ENCODE measurements at places on chromosomes 12 and 14.

GRCh38 chr12:106551410-106551809 lies 31.4 kb upstream of the RFX4 start:
- DNase-seq, result no peak

DNA sequence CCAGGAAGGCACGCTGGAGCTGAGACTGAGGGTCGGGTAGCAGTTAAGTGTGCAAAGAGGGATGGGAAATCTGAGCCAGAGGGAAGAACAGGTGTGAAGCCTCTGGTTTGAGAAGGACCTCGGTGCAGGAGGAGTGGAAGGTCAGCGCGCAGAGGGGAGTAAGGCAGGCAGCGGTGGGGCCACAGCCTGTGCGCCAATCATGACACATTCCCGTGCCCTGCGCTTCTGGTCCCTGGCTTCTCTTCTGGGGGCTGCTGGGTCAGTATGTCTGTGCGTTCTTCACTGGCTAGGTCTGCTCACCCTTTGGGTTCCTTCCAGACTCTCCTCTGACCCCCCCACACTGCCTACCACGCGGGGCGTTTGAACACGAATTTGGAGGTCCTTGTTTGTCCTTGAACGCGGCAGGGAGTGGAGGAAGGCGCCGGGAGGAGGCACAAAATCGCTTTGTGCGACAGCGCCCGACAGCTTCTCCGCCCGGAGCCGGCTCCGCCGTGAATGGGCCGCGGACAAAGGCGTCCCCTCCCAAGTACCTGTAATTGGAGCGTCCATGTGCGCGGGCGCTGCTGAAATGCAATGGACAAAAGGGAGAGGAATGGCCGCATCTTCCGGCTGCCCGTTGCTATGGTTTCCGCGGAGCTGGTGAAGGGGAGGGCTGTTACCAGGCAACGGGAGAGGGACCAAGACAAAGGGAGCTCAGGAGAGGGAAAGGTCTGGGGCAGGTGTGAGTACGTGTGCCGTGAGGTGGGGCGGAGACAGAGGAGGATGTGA lies 207.2 kb upstream of the SRRM4 start:
- DNase-seq, result no peak

GRCh38 chr12:132657004-132657727 lies 30.0 kb downstream of the POLE start:
- DNase-seq, result no peak

GRCh38 chr12:91523831-91524230 lies 341.2 kb upstream of the DCN start:
- DNase-seq, result no peak

DNA sequence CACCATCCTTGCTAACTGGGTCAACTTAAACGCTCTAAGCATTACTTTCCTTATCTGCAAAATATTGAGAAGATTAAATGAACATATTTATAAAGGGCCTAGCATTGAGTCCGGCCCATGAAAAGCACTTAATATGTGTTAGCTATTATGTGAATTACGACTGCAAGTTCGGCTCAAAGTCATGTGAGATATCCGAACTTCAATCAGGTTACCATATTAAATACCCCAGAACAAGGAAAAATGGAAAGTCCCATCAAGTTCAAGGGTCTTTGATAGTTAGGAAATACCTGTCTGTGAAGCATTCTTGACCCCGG lies 487 bp upstream of the NRDE2 start:
- DNase-seq, result no peak

DNA sequence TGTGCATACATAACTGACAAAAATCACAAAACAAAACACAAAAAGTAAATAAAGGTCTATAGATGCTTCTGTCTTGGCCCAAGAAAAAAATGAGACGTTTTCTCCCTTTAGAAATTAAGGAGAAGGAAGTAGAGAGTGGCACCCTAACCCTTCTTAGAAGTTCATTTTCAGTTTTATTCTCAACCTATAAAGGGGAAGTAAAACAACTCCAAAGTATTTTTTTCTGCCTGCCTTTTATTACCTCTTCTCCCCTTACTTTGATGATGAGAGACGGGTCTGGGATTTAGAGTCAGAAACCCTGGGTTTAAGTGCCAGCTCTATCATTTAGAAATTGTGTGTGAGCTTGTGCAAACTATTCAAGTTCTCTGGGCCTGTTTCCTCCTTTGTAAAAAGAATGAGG lies 2.8 kb downstream of the PRIM1 start:
- no peak for DNase-seq

- DNase-seq, result peak; percentile 18
Measured at GRCh38 chr12:64256166-64256800, 34.2 kb upstream of the KICS2 start.

GRCh38 chr14:104372390-104373054 lies 207.0 kb upstream of the C14orf180 start:
- DNase-seq, result no peak

- DNase-seq, result no peak
Measured at GRCh38 chr14:105325716-105326567, 11.4 kb downstream of the PACS2 start.

- peak; percentile 63 for DNase-seq
Measured at GRCh38 chr14:54356172-54356571, 40.6 kb upstream of the CDKN3 start.

DNA sequence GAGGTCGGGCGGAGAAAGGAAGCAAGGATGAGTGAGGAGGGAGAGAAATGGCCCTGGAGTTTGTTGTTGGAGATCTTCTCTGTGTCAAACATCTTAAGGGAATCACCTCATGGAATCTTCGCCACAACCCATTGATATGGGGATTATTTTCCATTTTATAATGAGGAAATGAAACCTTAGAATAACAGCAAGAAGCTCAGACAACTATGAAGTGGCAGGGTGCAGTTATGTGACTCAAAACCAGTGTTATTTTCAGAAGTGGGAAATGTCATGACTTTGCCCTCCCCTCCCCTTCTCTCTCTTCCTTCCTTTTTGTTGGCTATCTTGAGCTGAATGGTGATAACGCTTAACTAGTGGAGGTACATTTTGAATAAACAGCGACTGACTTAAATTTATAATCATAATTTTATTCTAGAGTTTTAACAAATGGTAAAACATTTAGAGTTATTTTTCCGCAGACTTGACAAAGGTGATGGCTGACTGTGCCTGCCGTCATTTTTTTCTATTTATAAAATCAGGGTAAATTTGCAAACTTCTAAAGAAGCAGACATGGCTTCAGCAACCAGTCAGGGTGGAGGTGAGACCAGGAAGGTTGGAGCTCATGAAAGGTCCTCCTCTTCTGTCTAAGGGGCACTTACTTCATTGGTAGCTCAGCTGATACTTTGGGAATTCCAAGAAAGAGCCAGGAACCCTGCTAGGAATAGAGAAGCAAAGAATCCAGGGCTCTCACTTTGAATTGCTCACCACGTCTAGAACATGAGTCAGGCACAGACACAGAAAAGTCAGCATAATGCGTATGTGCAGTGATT lies 232.4 kb downstream of the RGS6 start:
- DNase-seq, result no peak

GRCh38 chr12:55675666-55676065 lies 32.0 kb downstream of the ITGA7 start:
- no peak for DNase-seq

- no peak for DNase-seq
Measured at GRCh38 chr12:112906712-112907414, at the start of gene OAS1. Gene OAS1 (plus strand): TSS chr12:112906962. CDS start chr12:112907040, 78 bp downstream.

DNA sequence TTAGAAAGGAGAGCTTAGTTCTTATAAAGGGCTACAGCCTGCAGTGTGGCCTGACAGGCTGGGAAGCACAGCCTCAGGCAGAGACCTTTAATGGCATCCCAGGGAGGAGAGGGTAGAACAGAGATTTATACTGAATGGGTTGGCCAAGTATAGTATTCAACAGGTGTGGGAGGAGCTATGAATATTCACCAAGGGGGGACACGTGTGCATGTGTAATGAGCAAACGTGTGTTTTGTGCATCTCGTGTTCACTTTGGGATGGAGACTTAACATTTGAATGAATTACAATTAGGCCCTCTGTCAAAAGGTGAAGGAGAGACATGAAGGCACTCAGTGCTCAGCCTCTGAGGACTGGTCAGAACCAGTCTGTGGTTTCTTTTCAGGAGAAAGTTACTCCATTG lies 5.2 kb downstream of the TDP1 start:
- DNase-seq, result no peak

DNA sequence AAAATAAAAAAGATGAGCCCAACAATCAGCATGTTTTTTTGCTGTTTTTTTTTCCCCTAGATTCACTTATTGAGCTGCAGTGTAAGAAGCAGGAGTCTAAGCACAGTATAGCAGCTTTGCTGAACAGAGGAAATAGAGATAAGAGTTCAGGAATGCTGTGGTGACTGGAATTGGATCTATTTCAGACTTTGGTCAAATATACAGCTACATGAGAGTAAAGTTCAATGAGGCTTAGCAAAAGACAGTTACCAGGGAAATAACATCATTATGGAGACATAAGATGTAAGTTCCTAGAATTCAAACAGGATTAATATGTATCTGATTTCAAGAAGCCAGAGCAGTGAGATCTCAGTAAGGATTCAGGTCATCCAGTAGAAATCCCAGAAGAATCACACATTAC lies 613.0 kb downstream of the RPS29 start:
- DNase-seq, result peak; percentile 36

Data from skeletal muscle cell (primary cell).